ENCODE measurements at places on chromosomes 16 and 17.

- no peak for DNase-seq
- H3K4me1 ChIP-seq: no peaks in the 10 kb centered on the region
- H3K27ac ChIP-seq: no peak overlapping the region
- H3K4me3 ChIP-seq: no peak overlapping the region
- no peaks in the 10 kb centered on the region for H3K36me3 ChIP-seq
Measured at GRCh38 chr16:5506021-5506420, 408.4 kb upstream of the EEF2KMT start.

DNA sequence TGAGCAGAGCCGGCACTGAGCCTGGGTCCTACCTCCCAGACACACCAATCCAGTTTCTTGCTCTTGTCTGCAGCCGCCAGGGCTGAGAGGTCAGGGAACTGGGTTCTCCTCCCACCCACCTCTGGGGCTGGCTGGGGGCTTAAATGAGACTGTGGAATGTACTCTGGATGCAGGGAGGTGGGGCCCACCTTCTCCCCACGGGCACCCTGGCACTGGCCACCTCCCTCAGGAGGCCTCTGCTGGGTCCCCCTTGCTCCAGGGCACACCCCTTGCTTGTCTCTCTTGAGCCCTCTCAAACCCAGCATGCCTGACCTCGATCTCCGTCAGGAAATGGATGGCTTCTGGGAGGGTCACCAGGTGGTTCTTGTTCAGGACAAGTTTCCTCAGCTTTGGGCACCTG lies 6.4 kb downstream of the FLII start:
- H3K27me3 ChIP-seq: no peaks in the 10 kb centered on the region
- no peak overlapping the region for H3K4me3 ChIP-seq
- DNase-seq: no peak
- H3K27ac ChIP-seq: no peak overlapping the region
- peaks cover 67% of the 10 kb centered on the region for H3K36me3 ChIP-seq

DNA sequence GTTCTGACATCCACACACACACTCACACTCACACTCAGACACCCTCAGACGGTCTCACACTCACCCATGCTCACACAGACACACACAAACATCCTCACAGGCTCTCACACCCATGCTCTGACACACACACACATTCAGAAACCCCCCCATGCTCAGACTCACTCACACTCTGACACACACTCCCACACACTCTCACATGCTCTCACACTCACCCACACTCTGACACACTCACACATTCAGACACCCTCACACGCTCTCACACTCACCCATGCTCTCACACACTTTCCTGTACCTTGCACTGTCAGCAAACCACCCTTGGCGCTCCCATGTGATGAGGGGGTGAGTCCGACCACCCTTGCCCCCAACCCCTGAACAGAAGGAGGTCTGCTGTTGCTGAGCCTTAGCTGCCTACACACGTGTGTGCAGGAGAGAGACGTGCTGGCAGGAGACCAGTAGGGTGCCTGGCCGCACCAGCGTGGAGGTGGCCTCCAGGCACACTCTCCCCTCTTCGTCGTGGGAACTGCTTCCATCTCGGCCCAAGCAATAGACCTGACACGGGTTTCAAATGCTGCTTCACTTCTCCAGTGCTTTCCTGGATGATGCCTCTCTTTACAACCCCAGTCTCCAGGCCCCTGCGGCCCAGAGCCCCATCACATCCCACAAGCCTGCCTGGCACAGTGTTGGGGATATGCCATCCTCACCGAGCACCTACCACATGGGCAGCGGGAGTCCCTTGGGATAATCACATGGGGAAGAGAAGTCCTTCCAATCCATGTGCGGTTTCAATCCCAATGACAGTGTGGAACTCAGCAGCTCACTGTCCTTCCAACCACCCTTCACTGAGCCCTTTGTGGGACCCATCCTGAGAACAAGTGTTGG lies 267.8 kb upstream of the FOXF1 start:
- no peaks in the 10 kb centered on the region for H3K4me1 ChIP-seq
- no peaks in the 10 kb centered on the region for H3K36me3 ChIP-seq
- no peak for DNase-seq
- no peak overlapping the region for H3K27ac ChIP-seq
- H3K27me3 ChIP-seq: peaks cover 40% of the 10 kb centered on the region

GRCh38 chr16:58464047-58464915 lies 35.7 kb upstream of the NDRG4 start:
- no peak overlapping the region for H3K4me3 ChIP-seq
- no peak for DNase-seq
- H3K27me3 ChIP-seq: peaks cover 21% of the 10 kb centered on the region
- H3K36me3 ChIP-seq: no peaks in the 10 kb centered on the region
- no peak overlapping the region for H3K27ac ChIP-seq
- H3K4me1 ChIP-seq: peaks cover 19% of the 10 kb centered on the region

GRCh38 chr16:4618645-4619418 lies 4.1 kb upstream of the UBALD1 start:
- H3K27me3 ChIP-seq: no peaks in the 10 kb centered on the region
- H3K27ac ChIP-seq: peak overlapping the region; percentile 99

GRCh38 chr17:79792984-79793923 lies 3.6 kb downstream of the CBX8 start:
- no peak overlapping the region for H3K4me3 ChIP-seq
- peaks cover 64% of the 10 kb centered on the region for H3K4me1 ChIP-seq
- H3K27me3 ChIP-seq: no peaks in the 10 kb centered on the region
- peaks cover 20% of the 10 kb centered on the region for H3K36me3 ChIP-seq

GRCh38 chr17:31536451-31536850 lies 145.0 kb downstream of the RAB11FIP4 start:
- H3K27me3 ChIP-seq: no peaks in the 10 kb centered on the region
- no peak for DNase-seq
- H3K27ac ChIP-seq: no peak overlapping the region
- no peaks in the 10 kb centered on the region for H3K36me3 ChIP-seq
- H3K4me3 ChIP-seq: no peak overlapping the region
- no peaks in the 10 kb centered on the region for H3K4me1 ChIP-seq

DNA sequence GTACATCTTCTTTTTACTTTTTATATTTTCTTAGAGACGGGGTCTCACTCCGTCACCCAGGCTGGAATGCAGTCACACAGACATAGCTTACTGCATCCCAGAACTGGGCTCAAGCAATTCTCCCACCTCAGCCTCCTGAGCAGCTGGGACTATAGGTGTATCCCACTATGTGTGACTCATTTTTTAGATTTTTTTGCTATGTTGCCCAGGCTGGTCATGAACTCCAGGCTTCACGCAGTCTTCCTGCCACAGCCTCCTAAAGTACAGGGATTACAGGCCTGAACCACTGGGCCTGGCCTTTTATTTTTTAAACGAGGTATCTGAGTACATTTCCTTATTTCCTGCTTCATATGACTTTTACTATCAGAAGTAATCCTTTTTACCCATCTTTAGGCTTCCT lies 48.0 kb downstream of the GLG1 start:
- H3K4me3 ChIP-seq: no peak overlapping the region
- no peaks in the 10 kb centered on the region for H3K27me3 ChIP-seq
- no peak for DNase-seq
- H3K27ac ChIP-seq: no peak overlapping the region

DNA sequence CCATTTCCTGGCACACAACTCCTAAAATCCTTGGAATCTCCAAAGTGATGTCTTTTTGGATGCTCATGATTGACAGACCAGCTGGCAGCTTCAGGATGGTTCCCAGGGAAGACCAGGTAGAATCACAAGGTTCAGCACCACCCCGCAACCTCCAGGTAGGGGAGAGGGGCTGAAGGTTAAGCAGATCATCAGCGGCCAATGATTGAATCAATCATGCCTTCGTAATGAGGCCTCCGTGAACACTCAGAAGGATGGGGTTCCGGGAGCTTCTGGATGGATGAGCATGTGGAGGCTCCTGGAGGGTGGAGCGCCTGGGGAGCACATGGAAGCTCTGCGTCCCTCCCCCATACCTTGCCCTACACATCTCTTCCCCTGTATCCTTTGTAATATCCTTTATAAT lies 185.9 kb downstream of the SEC14L1 start:
- no peak overlapping the region for H3K27ac ChIP-seq
- DNase-seq: no peak
- no peak overlapping the region for H3K4me3 ChIP-seq
- peaks cover 21% of the 10 kb centered on the region for H3K36me3 ChIP-seq

GRCh38 chr16:55539488-55539887 lies 27.0 kb upstream of the CAPNS2 start:
- no peaks in the 10 kb centered on the region for H3K4me1 ChIP-seq
- no peak overlapping the region for H3K4me3 ChIP-seq
- H3K27me3 ChIP-seq: no peaks in the 10 kb centered on the region
- no peak overlapping the region for H3K27ac ChIP-seq
- no peaks in the 10 kb centered on the region for H3K36me3 ChIP-seq

Data from K562 (cell line).